ENCODE measurements at places on chromosomes 11 and 22. TPM values are rescaled to one million over a fixed set of nuclear protein-coding genes. Genes with fewer than 3 reads are reported as not detected.

The LMO1 gene
- total RNA-seq = not detected

The CNIH2 gene
- 8.4 TPM for total RNA-seq

The CARD10 gene
- total RNA-seq = 3.9 TPM

The PHETA2 gene
- total RNA-seq = not detected

The EIF3D gene
- 320 TPM for total RNA-seq

The C22orf23 gene
- 1.1 TPM for total RNA-seq

The GSTT2B gene
- 12.3 TPM for total RNA-seq

The SEPTIN3 gene
- total RNA-seq = 4.5 TPM

The RGL4 gene
- total RNA-seq = not detected

The SCN2B gene
- not detected for total RNA-seq

The HBG2 gene
- 2.6 TPM for total RNA-seq

The C1QTNF4 gene
- total RNA-seq = not detected
